ENCODE measurements at places on chromosomes 3 and 15. TPM values are rescaled to one million over a fixed set of nuclear protein-coding genes. Genes with fewer than 3 reads are reported as not detected.

Gene PSTPIP1
- total RNA-seq = 1.2 TPM

Gene ROPN1
- total RNA-seq = not detected

Gene ZNF660
- total RNA-seq = 12.9 TPM

Gene PARP3
- total RNA-seq = 6.1 TPM

DNA sequence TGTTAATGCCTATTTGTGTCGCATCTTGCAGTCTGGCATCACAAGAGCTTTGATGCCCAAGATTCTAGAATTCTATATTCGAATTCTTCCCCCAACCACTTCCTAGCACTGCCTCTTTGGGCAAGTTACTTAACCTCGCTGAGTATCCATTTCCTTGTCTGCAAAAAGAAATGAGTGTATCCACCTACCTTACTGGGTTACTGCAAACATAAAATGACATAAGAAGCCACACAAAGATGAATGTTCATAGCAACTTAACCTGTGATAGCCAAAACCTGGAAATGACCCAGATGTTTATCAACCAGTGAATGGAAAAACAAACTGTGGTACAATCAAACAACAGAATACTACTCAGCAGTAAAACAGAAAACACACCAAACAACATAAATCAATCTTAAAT, 24.9 kb downstream of the RFTN1 start:
- DNase-seq = no peak

Gene GCNT3
- total RNA-seq = not detected

Gene GXYLT2
- 71.5 TPM for total RNA-seq

GRCh38 chr3:100602506-100603444, 6.6 kb upstream of the ADGRG7 start:
- no peak for DNase-seq

DNA sequence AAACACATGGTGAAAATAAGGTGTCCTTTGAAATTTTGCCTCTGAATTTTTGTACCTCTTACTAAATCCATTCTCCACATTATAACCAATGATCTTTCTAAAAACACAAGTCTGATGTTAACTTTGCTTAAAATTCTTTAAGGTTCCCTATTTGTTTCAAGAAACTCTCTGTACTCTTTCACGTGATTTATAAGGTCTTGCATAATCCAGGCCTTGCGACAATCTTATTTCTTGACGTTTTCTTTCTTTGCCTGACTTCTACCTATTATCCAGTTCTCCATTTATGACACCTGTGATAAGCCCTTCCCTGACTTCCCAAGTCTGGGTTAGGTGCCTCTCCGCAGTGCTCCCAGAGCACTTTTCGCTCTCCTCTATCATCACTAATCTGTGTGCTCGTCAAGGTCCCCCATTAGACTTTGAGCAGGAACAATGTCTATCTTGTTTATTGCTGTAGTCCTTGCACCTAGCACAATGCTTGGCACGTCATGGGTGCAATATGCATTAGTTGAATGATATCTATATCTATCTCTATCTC, 24.3 kb upstream of the KPNA1 start:
- DNase-seq = no peak

GRCh38 chr3:29438580-29438979, 157.7 kb downstream of the RBMS3 start:
- DNase-seq = no peak

DNA sequence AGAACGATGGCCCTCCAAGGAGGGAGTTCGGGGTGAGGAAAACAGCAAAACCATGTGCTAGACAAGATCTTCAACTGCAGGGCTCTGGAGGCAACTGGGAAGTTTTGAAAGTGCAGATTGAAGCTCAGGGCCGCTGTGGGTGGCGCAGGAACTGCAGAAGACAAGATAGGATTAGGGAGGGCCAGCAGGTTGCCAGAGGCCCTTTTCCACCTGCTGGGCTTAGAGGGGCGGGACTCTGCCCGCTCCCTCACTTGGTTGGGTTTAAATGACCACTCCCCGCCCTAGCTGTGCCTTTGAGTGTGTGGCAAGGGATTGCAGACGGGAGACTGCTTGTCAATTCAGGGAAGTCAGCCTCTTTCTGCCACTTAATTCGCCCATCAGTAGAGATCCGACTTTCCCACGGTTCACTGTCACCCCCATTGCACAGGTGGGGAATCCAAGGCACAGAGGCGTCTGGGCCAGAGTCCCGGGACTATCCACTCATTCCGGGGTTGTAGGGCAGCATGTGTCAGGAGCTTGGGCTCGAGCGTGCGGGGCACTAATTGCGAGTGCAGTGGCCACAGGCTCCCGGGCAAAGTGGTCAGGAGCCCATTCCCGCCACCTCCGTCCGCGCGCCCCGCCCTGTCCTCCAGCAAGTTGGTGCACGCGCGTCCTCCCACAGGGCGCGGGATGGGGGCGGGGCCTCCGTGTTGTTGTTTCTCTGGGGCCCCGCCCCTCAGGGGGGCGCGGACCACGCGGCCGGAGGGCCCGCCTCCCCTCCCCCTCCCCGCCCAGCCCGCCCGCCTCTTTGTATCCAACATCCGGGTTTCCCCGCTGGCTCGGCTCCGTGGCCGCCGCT, at the start of gene ACVR2B:
Gene ACVR2B (plus strand): TSS at position 816 of the 838 bp plus-strand sequence. CDS start 433 bp downstream, outside the sequence.
- DNase-seq = peak; percentile 61

GRCh38 chr15:69316291-69316690, 17.6 kb downstream of the PAQR5 start:
- no peak for DNase-seq

Gene GOLGA6L7
- total RNA-seq = not detected

DNA sequence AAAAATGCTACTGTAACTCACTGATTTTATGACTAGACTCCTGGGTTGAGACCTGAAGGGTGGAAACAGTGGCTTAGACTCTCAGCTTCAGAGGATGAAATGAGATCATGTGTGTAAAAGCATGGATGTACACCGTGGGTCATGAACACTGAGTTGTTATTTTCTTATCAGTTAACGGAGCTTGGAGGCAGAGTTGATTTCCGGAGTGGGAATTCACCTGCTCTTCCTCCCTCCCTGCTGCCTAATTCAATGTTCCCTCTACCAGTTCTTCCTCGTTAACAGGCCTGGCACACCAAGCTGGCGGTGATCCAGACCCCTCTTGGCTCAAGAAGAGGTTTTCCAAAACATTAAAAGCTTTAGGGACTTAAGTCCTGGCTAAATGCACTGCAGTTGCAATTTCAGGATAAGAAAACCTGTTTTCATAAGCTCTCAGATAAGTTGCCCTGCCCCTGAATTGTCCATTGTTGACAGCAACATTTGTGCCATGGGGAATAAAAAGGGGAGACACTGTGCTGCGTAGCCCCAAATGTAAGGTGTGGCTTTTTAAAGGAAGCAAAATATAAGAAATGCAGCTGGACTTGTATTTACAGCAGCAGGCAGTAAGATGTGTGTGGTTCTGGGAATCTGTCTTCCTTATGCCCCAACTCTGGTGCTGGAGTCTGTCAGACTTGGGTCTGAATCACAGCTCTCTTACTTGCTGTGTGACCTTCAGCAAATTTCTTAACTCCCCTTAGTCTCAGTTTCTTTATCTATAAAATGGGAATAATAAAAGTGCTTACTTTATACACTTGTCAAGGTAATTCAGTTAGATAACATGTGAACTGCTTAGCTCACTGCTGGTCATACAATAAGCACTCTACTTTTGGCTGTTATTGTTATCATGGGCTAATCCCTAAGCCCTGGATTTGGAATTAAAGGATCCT, 9.9 kb downstream of the PDIA5 start:
- DNase-seq = no peak

All from urinary bladder (tissue), 4 donors.